CD4-positive, alpha-beta T cell (primary cell): ENCODE measurements at places on chromosomes 7 and 10.

GRCh38 chr7:139948587-139949335 is 114.0 kb downstream of the PARP12 start:
- DNase-seq = no peak

- no peak for DNase-seq
These were observed 12.8 kb downstream of the SNX8 start for GRCh38 chr7:2301511-2301863.

GRCh38 chr10:51097546-51097945 is 23.3 kb downstream of the PRKG1 start:
- no peak for DNase-seq

- no peak for DNase-seq
These were observed 108.1 kb upstream of the PCDH15 start for GRCh38 chr10:54909165-54909564.

GRCh38 chr10:74977913-74978847 is 133.3 kb upstream of the SAMD8 start:
- no peak for DNase-seq
